ENCODE measurements at places on chromosomes 7 and 10.

GRCh38 chr7:123864012-123864411, 19.0 kb downstream of the HYAL4 start:
- no peak for DNase-seq

DNA sequence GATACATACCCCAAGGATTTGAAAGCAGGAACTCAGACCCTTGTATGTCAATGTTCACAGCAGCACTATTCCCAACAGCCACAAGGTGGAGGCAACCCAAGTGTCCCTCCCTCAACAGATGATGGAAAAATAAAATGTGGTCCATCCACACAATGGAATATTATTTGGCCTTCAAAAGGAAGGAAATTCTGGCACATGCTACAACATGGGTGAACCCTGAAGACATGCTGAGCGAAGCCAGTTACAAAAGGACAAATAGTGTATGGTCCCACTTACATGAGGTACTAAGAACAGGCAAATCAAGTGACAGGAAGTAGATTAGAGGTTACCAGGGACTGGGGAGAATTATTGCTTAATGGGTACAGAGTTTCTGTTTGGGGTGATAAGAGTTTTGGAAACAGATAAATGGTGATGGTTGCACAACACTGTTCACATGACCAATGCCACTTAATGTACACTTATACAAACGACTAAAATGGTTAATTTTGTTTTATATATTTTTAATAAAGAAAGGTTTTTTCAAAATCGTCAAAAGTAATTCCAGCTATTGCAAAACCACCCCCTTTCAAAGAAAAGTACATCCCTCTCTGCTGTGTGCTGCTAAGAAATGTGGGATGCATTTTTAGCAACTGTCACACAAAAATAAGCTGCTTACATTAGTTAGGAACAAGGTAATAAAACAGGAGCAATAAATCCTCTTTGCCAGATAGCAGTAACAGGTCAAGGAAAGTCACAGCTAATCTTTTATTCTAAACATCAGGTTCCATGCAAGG, 85.7 kb downstream of the GRB10 start:
- DNase-seq: no peak

- no peak for DNase-seq
Measured at GRCh38 chr10:44818041-44818649, 93.0 kb upstream of the TMEM72 start.

DNA sequence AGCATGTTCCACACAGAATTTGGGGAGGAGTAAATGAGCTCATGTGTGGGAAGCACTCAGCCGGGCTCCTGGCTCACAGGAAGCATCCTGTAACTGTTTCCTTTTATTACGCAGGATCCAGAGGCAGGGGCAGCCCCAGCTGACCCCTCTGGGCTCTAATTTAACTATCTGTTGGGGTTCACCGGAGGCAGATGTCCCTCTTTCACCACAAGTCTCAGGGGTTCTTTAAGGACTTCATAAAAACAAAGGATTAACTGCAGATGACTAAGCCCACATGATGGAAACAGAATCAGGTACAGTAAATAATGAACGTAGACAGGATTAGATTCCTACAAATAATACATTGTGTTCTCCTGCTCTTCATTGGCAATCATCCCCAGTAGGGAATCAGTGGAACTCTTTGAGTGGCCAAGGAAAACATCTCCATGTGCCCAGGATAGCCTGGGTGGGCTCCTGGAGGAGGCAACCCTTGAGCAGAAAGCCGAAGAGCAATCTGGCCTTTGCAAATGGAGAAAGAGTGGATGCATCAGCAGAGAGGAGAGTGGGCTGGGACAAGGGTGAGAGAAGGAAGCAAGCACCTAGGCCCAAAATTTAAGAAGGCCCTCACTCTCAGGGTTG, 24.6 kb downstream of the TBXAS1 start:
- DNase-seq: no peak

GRCh38 chr7:109522585-109522984, 952.9 kb downstream of the DNAJB9 start:
- DNase-seq: no peak

- DNase-seq: no peak
Measured at GRCh38 chr7:128057909-128058308, 26.7 kb upstream of the LRRC4 start.

DNA sequence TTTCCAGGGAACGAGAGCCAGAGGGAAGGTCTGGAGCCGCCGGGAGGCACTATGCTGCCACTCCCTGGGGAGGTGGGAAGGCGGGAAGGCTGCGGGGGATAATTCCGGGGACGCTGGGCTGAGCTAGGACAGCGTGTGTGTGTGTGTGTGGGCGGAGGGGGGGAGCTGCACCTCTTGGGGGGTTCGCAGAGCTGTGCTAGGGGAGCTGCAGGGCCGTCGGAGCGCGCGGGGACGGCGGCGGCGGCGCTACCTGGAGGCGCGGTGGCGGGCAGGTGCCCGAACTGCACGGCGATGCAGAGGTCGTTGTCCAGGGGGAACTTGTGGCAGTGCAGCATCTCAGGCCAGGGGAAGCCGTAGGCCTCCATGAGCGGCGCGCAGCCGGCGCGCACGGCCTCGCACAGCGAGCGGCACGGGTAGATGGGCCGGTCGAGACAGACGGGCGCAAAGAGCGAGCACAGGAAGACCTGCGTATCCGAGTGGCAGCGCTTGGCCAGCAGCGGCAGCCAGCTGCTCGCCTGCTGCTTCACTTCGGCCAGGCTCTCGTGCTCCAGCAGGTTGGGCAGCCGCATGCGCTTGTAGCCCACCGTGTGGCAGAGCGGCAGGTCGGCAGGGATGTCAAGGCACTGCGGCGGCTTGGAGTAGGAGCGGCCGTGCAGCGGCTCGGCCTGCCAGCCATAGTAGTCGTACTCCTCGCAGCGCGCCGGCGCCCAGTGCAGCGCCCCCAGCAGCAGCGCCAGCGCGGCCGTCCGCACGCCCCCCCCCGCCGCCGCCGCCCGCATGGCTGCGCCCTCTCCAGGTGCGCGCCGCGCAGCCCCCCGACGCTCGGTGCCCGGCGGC, 526 bp downstream of the SFRP5 start:
- DNase-seq: no peak

DNA sequence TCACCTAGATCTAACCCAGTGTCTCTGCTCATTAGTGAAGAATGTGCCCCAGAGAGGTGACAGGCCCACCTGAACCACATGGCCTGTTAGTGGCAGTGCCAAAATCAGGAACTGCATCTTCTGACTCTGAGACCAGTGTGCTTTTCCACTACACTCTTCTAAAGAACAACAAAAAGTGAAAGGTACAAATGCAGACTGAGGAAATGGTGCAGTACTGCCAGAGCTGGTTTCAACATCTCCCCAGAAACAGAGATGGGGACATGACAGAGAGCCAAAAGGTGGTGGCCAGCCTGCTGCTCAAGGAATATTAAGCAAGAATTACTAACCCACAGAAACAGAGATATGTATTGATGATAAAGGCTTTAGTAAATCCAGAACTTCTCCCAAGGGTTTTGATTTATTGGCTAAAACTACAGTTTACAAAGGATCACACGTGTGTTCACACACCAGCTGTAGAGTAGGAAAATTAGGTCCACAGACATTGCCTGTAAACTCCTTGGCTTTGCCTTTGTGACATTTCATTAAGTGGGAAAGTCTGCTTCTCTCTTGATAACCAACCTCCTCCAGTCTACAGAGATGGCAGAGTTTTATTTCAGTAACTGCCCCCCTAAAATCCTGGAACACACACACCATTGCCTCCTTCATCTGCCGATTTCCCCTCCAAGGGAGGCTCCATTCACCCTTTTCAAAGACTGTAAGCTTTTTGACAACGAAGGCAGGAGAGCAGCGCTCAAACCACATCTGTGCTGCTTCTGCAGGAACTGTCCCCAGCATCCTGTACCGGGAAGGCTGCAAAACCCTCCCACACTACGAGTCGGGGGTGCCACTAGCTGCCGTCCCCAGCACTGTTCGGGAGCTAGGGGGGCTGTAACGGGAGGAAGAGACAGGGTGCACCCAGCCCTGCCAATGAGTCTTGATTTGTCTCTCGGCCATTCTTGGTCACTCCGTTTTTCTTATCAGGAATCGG, 29.8 kb downstream of the GSDME start:
- peak; percentile 29 for DNase-seq

GRCh38 chr7:148058753-148059152, 531.8 kb upstream of the C7orf33 start:
- no peak for DNase-seq

- DNase-seq: no peak
Measured at GRCh38 chr7:2512179-2512661, 7.4 kb upstream of the LFNG start.

GRCh38 chr7:98116656-98117461, 10.2 kb downstream of the LMTK2 start:
- DNase-seq: no peak

GRCh38 chr10:94219829-94220228, 142.9 kb downstream of the NOC3L start:
- no peak for DNase-seq

DNA sequence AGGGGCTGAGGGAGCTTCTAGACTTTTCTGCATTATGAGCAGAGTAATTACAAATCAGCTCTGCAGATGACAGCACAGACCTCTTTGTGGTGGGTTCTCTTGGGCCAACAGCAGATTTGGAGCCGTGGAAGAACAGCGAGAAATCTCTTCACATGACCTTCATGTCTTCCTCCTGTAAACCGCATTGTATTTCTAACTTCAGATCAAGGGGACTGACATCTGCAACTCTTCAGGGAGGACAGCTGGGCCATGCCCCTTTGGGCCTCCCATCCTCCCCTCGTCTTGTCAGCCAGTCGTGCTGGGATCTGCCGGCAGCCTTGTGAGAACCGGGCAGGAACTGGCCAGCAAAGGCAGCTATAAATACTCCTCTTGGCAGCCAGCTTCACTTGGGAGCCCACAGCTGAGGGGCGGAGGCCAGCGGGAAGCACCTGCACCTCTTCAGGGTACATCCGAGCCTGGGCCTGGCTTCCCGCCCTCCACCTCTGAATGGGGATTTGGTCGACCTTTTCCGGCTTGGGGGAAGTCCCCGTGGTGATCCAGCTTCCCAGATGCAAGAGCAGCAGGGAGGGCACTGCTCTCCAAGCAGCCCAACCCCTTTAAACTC, 54.7 kb downstream of the STEAP1B start:
- DNase-seq: no peak

DNA sequence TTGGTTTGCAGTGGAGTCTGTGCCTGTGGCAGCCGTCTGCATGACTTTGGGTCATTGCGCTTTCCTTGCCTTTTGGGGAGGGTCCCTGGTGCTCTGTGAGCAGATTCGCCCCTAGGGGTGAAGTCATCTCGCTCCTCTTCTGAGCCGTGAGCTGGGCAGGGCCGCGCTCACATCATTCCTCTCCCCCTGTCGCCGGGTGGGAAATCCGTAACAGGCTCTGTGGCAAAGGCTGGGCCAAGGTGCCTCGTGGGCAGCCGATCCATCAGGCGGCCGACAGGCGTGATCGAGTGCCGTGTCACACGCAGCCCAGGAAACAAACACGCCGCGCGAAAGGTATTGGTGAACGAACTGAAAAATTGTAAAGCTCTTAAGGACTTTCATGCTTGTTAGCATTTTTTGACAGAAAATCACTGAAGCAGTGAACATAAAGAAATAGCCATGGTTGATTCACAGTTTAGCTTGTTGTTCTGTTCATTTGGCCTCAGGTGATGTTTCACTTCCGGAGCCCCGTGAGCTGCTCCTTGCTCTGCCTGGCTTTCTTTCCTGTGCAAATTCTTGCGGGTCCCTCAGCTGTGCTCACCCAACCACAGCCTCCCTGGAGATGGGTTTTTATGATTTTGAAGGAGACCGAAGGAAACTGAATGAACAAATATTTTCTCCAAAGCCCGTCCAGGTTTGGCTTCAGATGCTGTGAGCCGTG, 122.1 kb downstream of the NKX6-2 start:
- DNase-seq: peak; percentile 39

DNA sequence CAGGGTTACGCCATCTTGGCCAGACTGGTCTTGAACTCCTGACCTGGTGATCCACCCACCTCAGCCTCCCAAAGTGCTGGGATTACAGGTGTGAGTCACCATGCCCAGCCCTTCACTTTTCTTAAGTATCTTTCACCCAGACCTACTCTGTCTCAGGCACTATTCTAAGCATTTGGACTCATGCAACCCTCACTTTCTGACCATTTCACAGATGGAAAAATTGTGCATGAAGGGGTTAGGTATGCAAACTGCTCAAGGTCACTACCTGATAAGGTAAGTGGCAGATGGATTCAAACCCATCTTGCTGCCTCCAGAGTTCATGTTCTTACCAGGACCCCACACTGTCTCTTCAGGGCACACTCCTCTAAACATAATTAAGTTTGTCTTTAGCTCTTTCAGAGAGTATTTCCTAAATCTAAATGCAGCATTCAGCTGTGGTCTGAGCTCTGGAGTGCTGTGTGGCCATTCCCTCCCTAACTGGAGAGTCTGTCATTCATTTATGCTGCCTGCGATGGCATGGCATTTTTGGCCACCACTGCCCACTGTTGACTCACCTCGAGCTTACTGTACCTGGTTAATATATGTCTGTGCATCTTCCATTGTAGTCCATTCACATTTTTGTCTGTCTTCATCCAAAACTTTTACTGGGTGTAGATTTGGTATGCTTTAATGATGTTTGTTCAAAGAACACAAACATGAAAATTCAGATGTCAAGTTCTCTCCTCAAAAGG, 88.4 kb downstream of the CCDC71L start:
- no peak for DNase-seq

Data from RWPE2 (cell line).